Stimulated activated naive CD4-positive, alpha-beta T cell (primary cell): ENCODE measurements at places on chromosomes 5 and 9.

DNA sequence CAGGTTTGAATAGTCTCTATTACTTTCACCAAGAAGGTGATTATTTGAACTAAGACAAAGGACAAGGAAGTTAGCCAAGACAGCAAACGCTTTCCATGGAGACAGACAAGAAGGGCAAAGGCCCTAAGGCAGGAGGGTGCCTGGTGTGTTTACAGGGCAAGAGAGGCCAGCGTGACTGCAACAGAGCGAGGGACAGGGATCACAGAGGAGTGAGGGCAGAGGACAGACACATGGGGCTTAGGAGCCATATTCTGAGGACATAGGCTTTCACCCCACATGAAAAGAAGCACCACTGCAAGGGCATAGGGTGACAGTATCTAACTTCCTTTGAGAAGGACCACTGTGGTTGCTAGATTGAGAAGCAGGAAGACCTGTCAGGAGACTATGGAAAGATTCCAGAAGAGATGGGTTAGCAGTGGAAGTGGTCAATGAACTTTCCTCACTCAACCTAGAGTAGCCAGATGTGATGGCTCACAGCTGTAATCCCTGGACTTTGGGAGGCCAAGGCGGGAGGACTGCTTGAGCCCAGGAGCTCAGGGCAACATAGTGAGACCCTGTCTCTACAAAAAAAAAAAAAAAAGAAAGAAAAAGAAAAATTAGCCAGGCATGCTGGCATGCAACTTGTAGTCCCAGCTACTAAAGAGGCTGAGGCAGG is 5.0 kb upstream of the HAVCR1 start:
- DNase-seq = no peak

GRCh38 chr9:38154501-38155421 is 85.7 kb upstream of the SHB start:
- DNase-seq = no peak

DNA sequence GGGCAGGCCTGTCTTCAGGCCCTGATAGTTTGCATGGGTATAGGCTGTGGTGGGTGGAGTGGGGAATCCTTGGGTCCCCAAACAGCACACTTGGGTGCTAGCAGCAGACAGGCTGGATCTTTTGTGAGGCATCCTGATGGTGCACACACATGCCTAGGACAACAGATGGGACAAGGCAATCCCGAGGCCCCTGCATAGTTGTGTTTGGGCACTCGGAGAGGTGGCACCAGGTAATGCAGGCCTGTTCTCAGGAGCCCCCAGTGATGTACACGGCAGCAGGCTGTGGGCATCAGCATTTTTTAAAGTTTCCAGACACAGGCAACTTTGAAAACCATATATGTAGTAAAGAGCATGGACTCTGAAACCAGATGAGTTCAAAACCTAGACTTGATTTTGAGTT is 65.4 kb downstream of the EPB41L4A start:
- no peak for DNase-seq

- DNase-seq = no peak
Measured at GRCh38 chr5:132753135-132753987, 6.1 kb downstream of the CCNI2 start.

GRCh38 chr5:57334475-57334874 is 148.1 kb downstream of the ACTBL2 start:
- DNase-seq = no peak

GRCh38 chr5:132489871-132490483 is 596 bp downstream of the IRF1 start:
- no peak for DNase-seq

DNA sequence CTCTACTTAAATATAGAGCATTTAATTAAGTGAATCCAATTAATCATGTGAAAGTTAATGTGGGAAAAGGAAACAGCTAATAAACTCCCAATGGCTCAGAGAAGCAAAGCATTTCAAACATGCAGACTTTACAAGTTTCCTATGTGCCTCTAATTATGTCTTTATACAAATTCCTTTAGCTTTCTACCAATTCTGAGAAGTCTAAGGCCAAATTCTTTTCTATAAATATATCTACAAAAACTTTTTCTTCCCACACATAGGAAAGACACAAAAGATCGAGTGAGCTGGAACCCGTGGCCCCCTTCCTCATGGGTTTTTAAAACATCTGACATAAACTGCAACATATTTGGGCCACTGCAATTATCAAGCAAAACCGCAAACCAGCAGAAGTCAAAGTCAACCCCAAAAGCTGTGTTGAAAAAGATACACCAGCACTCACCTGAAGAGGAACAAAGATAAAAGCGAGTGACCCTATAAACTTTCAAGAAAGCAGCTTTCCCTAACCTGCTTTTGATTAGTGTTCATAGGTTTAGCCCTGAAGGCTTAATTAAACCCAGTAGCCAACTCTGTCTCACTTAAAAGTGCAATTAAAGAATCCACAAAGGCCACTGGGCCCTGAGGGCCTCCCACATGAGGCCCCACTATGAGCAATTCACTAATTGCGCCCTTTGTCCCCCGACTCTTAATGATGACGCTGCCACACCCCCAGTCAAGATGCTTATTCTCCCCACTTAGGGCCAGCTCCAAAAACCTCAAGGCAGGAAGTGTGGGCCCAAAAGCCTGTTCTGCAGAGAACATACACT is 12.1 kb downstream of the SEMA5A start:
- no peak for DNase-seq

GRCh38 chr5:150440948-150441812 is 8.4 kb downstream of the RPS14 start:
- no peak for DNase-seq

- DNase-seq = no peak
Measured at GRCh38 chr5:132099905-132100304, 26.3 kb downstream of the CSF2 start.

- DNase-seq = no peak
Measured at GRCh38 chr9:75891771-75892215, 1.3 kb downstream of the PCSK5 start.

GRCh38 chr9:110446171-110446570 is 108.5 kb upstream of the TXNDC8 start:
- DNase-seq = no peak

GRCh38 chr9:109295221-109296130 is 25.4 kb downstream of the EPB41L4B start:
- DNase-seq = no peak

DNA sequence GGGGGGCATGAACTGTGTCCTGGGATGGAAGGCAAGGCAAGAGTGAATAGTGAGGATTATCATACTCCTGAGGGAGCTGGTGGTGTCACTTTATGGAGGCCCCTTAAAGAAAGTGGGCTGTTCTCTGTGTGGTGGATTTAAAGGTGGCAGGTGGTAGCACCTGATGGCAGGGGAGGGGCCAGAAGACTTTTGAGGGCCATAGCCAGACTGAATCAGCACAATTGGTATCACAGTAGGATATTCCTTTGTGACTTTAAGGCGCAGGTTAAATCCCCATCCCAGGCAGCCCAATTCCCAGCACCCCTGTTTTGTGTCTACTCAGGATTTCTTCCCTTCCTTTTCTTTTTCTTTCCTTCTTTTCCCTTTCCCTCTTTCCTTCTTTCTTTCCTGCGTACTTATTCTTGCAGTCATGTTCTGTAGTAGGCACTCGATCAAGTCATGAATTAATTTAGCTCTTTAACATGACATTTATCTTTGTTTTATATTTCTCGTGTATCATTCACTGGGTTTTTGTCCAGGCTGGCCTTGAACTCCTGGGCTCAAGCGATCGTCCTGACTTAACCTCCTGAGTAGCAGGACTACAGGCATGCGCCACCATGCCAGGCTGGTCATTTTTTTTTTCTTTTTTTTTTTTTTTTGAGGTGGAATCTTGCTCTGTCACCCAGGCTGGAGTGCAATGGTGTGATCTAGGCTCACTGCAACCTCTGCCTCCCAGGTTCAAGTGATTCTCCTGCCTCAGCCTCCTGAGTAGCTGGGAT is 11.0 kb upstream of the PCBD2 start:
- DNase-seq = no peak

GRCh38 chr9:117622347-117622746 is 81.9 kb upstream of the TLR4 start:
- no peak for DNase-seq

GRCh38 chr9:112921549-112921948 is 30.9 kb upstream of the SLC46A2 start:
- no peak for DNase-seq

DNA sequence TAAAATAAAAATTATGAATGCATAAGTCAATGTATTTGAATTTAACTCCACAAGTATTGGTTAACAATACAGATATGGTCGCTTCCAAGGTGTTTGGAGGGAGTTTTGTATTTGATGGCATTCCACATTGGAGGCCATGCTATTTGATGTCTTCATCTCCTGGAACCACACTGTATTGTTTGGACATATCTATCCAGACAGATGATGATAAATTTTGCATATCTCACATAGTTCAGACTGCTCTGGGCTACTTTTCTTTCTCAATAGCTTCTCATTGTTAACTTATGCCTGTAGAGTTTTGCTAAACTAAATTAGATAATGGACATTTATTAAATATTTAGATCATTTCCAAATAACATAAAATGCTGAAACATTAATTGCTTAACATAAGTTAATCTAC is 58.0 kb downstream of the CDKN2A start:
- DNase-seq = no peak

DNA sequence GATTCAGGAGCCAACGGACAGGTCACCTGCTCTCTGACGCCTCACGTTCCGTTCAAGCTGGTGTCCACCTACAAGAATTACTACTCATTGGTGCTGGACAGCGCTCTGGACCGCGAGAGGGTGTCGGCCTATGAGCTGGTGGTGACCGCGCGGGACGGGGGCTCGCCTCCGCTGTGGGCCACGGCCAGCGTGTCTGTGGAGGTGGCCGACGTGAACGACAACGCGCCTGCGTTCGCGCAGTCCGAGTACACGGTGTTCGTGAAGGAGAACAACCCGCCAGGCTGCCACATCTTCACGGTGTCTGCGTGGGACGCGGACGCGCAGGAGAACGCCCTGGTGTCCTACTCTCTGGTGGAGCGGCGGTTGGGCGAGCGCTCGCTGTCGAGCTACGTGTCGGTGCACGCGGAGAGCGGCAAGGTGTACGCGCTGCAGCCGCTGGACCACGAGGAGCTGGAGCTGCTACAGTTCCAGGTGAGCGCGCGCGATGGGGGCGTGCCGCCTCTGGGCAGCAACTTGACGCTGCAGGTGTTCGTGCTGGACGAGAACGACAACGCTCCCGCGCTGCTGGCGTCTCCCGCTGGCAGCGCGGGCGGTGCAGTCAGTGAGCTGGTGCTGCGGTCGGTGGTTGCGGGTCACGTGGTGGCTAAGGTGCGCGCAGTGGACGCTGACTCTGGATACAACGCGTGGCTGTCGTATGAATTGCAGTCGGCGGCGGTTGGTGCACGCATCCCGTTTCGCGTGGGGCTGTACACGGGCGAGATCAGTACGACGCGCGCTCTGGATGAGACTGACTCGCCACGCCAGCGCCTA is 1.7 kb downstream of the PCDHA10 start:
- DNase-seq = no peak

DNA sequence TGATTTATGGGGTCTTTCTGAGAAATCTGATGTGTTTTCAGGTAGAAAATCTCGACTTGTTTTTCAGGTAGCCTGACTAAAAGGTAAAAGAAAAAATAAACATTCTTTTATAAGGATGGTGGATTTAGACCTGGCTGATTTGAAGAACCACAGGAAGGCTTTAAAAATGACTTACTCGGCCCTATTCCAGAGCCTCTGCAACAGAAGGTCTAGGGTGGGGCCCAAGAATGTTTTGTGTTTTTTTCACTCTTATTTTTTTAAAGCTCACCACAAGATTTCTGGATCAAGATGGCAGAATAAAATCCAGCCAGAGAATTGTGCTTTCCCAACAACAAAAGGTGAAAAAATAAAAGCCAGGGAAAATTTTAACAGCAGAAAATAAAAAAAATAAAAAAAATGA is 59.1 kb downstream of the FNBP1 start:
- DNase-seq = no peak

GRCh38 chr5:83498585-83498984 is 27.0 kb downstream of the VCAN start:
- no peak for DNase-seq

GRCh38 chr5:149310947-149311658 is 34.2 kb upstream of the GRPEL2 start:
- no peak for DNase-seq

GRCh38 chr5:137070521-137070920 is 428.6 kb downstream of the SPOCK1 start:
- no peak for DNase-seq

DNA sequence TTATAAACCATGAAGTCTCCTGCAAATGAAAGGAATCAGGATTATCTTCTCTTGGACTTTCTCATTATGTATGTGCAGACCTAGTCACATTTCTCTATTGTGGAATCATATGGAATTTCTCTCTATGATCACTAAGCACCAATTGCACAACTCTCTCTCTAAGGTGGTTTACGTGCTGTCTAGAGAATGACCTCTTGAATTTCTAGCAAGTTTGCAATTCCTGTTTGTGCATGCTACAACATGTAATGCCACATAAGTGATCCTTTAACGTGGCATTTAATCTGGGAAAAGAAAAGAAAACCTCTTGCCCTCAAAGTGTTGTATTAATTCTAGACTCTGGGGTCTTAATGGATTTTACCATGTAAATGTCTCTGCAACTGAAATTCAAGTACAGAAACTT is 5.0 kb upstream of the PPP2R2B start:
- no peak for DNase-seq

DNA sequence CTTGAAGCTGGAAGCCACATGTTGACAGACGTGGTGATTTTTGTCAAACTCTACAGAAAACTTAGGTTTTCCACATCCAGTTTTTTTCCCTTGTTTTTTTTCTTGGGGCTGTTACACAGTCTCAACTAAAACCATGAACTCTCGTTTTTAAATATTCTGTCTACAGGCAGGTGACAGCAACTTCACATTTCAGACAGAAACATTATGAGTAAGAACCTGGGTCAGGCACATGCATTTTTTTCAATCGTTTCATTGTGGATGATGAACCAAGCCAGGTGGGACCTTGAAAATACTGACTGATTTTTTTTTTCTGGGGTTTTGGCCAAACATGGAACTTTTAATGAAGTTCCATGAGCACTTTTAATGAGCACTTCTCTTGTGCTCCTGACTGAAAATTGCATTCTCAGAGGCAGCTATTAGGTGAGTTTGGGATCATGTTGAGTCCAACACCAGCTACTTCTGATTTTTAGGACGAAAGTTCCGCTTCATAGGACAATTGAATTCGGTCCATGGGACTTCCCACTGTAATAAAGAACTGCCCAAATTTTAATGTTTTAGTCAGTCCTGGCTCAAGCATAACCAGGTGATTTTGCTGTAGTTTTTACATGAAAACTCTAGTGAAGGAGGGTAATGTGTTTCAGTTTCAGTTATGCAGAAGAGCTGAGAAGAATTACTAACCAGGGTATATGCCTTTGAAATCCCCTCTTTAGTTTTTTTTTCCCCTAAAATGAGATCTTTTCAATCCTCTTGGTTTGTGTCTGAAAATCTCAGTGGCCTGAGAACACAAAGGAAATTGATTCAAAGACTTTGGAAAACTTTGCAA is 93.2 kb upstream of the ADAMTS16 start:
- DNase-seq = no peak

- no peak for DNase-seq
Measured at GRCh38 chr5:31137676-31138075, 55.8 kb upstream of the CDH6 start.

DNA sequence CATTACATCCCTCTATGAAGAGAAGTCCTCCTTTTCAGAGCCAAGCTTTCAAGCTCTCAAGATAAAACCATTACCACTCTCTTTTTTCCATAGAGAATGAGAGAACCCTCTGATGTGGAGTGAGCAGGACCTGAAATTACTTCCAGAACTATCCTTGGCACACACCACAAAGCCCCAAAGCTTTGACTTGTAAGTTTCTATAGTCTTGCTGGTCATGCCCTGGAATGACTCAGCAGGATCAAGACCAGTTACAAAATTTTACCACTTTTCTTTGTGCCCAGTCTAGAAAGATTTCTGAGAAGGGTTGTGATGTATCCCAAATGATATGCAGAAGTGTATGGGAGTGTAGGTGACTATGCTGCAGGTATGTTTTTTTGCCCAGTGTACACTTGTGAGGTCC is 760.6 kb downstream of the TLE1 start:
- no peak for DNase-seq
